Stimulated activated CD4-positive, alpha-beta T cell treated with anti-CD3 and anti-CD28 coated beads, Interleukin-4, amount 100 ng/mL, for 24 hours (primary cell): ENCODE measurements at places on chromosomes 7 and 10.

GRCh38 chr10:91034042-91034441 lies 113.2 kb upstream of the ANKRD1 start:
- DNase-seq: peak; percentile 11

- DNase-seq: no peak
These were observed 31.1 kb downstream of the RBM17 start for GRCh38 chr10:6119962-6120361.

GRCh38 chr7:37425498-37425897 lies 23.2 kb downstream of the ELMO1 start:
- no peak for DNase-seq

DNA sequence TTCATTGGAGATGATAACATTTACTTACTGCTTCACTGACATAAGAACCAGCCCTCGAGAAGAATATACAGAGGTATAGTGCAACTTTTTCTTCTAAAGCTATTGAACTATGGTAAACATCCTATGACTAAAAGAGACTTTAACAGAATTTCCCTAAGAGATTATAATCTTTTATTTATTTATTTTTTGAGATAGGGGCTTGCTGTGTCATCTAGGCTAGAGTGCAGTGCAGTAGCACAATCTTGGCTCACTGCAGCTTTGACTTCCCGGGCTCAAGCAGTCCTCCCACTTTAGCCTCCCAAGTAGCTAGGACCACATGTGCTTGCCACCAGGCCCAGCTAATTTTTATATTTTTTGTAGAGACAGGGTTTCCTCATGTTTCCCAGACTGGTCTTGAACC lies 258.5 kb upstream of the FERD3L start:
- DNase-seq: no peak

DNA sequence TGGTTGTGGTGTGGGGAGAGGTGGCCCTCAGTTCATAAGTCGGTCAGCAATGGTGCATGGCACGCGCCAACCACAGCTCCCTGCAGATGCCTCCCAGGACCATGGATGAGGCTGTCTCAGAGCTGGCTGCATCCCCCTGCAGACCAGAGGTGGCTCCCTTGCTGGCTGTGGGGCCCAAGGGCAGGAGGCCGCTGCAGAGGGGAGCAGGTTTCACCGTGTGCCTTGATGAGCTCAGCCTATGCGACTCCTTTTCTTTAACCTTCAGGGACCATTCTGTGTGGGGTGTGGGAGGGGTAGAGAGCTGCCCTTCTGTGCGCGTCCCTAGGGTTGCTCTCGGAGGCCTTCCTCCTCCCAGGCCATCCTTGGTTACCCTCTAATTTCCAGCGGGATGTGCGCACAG lies 152.4 kb downstream of the ACTR3B start:
- no peak for DNase-seq

DNA sequence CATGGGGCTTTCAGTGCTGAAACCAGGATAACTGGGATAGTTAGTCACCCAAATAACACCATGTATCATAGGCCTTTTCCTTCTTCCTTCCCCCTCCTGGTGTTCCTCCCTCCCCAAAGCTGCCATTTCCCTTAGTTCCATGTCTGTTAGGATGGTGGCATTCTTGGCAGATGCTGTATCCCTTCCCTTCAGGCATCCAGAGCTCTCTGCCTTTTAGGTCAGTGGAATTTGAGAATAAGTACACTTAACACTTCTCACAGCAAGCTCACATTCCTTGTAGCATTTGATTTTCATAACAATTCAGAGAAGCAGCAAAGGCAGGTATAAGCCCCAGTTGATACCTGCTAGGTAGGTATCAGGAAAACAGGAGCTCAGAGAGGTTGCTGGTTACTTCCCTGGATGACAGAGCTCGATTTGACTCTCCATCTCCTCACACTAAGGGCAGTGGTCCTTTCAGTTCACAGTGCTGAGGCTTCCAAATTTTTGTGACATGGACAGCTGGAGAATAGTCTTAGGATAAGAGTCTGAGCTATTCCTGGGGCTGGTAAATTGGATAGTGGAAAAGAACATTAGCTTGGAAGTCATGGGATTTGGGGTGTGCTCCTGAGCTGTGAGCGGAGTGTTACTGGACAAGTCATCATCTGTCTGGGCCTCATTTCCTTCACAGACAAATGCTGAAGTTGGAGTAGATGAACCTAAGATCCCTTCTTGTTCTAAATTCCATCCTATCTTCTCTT lies 108.7 kb upstream of the RHOBTB1 start:
- no peak for DNase-seq

DNA sequence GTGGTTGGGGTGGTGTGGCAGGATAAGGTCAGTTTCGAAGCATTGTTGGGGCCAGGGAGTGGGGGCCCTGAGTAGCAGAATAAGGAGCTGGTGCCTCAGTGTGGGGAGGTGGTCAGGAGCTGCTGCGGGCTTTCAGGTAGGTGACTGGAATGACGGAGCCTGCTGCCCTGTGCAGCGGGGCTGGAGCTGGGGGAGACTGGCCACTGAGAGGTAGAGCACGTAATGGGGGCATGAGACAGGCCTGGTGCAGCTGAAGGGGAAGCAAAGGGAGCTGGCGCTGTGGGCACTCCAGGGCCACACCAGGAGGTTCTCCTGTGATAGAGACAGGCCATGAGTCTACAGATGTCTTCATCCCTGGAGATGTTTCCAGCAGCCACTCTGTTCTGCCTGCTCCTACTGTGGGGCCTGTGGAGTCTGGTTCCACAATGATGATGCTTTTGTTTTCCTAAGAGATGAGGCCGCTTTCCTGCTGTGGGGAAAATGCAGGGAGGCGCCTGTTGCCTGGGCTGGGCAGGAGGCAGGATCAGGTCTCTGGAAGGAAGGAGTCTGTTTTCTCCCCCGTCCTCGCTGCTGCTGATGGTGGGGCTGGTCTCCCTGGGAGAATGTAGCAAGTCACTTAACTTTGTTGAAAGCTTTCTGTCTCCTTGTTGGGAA lies 31.1 kb downstream of the NUB1 start:
- DNase-seq: no peak

GRCh38 chr7:94261067-94261466 lies 133.6 kb upstream of the COL1A2 start:
- no peak for DNase-seq

DNA sequence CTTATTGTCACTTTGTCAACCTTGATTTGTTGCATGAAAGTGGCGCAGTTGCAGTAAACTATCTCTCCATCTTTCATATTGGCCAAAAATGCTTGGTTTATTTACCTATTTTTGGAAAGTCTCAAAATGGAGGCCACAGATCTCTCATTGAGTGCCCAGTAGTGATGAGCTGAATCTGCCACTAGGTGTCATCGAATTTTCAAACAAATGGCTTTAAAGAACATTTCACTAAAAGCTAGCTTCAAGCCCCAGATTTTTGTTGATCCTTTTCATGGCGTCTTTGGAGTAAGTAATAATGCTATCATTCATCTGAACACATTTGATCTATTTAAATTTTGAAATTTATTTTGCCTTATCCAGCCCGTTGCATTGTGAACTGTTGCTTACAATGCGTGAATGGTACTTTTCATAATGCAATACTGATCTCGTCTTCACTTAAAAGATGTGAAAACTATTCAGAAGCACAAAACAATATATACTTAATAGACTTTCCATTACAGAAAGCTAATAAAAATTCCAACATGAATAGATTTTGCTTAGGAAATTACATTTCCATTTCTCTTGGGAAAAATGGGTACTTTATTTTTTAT lies 236.2 kb downstream of the DNAJB9 start:
- DNase-seq: no peak
